H7 (cell line): ENCODE measurements at places on chromosomes 3 and 15. TPM values are rescaled to one million over a fixed set of nuclear protein-coding genes. Genes with fewer than 3 reads are reported as not detected.

GRCh38 chr3:122064326-122064725, 9.2 kb downstream of the CD86 start:
- no peak for DNase-seq

DNA sequence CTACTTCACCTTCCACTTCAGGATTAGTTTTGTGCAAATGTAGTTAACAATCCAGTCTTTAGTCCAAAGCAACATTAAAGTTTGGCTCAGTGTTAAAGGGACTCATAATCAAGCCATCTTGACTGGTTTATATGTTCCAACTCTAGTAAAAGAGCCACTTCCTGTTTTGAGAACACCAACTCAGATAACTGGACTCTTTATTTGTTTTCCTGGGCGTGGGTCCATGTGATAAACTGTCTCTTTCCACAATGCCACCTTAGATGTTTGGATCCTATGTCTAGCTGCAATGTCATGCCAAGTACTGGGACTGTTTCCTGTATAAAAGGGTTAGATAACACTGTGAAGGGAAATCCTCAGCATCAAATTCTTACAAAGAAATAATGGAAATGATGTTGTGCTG, 545.0 kb downstream of the PYDC2 start:
- DNase-seq, result no peak

DNA sequence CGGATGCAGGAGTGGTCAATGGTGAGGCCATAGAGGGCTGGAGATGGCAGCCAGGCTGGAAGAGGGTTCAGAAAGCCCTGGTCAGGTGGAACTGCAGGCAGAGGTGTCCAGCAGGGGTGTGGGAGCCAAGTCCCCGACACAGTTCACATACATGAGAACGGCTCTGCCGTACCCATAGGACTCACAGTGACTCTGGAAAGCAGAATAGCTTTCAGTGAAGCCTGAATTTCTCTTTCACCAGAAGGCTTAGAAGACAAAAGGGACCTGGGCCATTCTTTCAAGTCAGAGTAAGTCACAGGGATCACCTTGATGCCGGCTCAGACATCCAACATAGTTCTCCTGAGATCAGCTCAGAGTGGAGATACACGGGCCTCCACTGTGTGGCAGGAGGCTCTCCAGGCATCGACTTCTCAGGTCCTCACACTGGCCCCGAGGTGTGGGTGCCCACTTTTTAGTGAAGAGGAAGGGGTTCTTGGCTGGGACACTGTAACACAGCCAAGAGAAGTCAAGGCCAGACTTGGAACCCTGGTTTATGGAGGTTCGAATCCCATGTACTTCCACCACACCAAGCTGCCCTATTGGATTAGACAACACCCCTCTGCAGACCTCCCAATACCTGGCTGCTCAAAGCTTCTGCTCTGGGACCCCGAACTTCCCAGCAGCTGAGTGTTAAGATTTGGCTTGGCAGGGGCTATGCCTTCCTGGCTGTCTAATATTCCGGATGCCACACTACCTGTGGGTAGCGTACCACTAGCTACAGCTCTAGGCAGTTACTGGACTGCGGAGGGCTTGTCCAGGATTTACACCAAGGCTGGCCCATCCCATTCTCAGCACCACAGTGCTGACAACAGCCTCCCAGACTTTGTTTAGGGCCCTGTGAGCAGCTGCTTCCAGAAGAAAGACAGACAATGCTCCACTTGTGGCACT, 40.4 kb upstream of the RAB6B start:
- peak; percentile 7 for DNase-seq

DNA sequence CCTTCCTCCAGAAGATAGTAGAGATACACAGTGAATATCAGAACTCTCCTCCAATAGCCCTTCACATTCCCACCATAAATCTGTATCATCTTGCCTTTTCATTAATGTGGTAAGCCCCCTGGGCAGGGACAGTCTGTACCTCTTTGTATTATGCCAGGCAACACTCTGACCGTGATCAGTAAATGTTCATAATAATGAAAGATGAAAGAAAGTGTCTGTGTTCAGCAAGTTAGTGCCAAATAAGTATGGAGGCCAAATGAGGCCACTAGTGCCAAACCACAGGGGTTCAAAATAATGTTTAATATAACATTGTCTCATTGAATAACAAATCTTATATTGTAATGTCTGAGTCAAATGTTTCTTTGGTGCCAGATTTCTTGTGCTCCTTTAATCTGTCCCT, 104.3 kb downstream of the CMSS1 start:
- DNase-seq, result no peak

Gene ITIH4
- total RNA-seq, result 0.14 TPM in 1 of 2 replicates, not detected in the other

Gene FOXB1
- total RNA-seq, result 25.0 and 32.7 TPM in 2 replicates
